ENCODE measurements at places on chromosomes 12 and 14.

DNA sequence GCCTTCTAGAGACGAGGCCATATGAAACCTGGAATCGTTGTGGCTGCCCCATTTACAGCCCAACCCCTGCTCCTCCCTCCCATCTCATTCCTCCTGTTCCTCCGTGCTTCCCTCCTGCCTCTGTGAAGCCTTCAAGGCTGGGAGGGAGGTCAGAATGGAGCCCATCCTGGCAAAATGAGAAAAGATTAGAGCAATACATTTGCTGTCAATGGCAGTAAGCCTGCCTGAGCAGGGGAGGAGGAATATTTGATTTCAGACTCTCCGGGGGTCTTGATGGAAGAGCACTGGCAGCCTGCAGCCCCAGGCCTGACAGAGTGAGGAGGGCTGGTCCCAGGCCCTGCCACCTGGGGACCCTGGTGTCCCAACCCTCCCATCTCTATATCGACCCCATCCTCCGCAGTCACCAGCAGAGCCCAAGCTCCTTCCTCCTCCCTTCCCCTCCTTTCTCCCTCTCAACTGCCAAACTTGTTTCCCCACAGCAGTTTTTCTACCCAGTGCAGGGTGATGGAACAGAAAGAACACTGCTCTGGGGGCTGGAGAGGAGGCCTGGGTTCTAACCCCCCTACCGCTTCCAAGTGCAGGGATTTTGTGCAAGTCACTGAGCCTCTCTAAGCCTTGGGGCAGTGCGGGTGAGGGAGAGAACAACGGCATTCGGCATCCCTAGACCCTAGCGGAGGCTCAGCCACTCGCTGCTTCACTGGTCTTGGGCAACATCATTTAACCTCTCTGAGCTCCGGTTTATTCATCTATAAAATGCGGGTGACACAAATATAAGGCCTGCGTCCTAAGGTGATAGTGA, 16.0 kb upstream of the RACGAP1 start:
- no peak for DNase-seq

DNA sequence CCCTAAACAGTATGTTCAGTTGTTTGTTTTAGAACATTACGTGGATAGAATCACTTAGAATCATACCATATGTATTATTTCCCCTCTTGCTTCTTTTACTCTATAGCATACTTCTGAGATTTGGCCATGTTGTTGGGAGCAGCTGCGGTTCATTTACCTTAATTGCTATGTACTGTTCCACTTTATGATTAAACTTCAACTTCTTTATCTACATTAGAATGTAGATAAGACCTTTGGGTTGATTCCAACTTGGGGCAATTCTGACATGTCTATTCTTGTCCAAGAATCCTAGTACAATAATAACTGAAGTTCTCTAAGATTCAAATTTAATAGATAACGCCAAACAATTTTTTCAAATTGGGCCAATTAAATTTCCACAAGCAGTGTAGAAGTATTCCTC, 80.7 kb downstream of the GRIN2B start:
- DNase-seq: no peak

GRCh38 chr14:69504775-69505174, 20.2 kb downstream of the PLEKHD1 start:
- DNase-seq: no peak

- DNase-seq: no peak
Measured at GRCh38 chr14:20419419-20419818, 6.1 kb upstream of the TEP1 start.

GRCh38 chr12:40819436-40820108, 127.3 kb downstream of the CNTN1 start:
- DNase-seq: no peak

DNA sequence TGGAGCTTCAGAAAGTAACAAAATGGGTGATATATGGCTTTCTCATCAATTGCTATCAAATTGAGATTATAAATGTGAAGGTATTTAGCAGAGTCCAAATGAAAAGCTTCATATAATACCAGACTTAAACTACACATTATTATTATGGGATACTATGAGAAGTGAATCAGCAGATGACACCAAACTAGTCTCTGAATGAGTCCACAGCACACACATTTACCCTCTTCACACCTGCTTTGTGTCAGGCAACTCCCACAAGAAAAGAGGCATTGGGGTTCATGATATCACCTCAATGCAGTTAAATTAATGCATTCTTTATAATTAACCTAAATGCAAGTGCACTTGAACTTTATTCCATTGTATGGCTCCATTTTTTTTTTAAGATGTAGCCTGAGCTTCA, 330.5 kb downstream of the BCL11B start:
- DNase-seq: no peak

DNA sequence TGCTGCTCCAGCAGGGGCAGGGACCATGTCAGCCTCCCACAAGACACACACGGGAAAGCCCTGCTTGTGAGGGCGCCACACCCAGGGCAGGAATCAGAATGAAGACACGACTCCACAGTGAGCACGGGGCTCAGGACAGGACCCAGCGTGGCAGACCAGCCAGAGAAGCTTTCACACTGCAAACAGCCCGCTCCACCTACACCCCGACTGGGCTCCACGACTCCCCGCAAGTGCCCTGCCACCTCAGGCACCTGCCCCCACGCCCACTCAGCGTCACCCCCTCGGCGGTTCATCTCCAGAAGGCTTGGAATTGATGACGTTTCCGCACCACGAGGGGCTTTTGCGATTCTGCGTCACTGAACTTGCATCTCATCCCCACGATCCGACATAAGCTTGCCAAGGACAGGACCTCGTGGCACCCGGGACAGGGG, 91.1 kb downstream of the FBXL14 start:
- no peak for DNase-seq

DNA sequence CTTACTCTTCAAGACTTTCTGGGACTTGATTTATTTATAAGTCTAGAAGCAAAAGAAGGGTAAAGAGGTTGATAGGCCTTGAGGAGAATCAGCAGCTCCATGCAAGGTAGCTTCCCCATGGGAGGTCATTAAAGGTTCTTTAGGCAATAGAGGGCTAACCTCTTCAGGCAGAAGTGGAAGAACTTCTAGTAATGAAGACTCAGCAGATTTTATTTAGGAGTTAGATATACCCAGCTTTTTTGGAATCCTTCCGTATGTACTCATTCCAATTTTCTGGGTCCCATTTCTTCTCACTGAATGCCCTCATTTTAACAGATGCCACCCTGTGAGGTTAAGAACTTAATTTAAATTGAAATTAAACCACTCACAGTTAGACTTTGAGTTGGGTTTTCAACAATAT, 565.6 kb downstream of the LRFN5 start:
- DNase-seq: no peak

Measured in T follicular helper cell (primary cell).